ENCODE measurements at places on chromosomes 4 and X.

DNA sequence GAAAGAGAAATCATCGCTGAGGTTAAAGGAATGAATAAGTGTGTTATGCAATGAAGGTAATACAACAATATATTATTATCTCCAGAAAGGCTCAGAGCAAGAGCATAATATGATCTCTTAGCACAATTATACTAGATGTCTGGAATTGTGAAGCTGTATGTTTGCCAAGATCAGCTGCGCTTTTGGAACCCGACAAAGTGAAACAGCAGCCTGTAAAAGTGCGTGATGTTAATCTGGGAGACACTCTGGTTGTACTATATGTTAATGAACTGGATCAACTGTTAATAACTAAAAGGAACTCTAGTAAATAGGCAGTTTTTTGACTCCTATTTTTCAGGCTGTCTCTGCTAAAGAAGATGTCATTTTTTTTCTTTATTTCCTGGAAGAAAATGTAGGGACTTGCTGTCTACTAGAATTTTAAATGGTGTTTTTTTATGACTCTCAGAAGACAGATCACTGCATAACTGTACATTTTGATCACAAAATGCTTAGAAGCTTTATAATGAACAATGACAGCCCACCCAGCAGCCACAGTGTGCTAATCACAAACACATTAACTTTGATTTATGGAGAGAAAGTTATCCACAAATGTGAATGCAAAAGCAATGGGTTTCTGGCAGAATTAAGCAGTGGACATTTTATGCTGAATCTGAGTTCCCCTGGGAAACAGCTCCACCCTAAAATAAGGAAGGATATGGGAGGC is 50.2 kb downstream of the UGT2B28 start:
- no peak for DNase-seq

- DNase-seq: no peak
Measured at GRCh38 chrX:129631849-129632248, 22.9 kb downstream of the APLN start.

DNA sequence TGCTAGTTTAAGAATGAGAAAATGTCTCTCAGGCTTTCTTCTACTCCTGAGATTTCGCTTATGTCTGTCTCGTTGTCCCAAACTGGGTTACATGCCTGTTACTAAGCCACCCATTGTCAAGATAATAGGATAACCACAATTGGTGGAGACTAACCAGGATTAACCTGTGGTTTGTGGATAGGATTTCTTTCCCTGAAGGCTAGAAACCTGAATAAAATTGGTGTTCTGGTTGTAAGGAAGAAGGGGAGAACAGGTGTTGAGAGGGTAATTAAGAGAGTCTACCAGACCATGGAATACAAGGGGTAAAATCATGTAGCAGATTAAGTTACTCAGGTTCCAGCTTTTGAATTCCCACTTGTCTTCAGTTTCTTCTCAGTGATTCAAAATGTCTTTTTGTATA is 225.4 kb downstream of the CPE start:
- no peak for DNase-seq

DNA sequence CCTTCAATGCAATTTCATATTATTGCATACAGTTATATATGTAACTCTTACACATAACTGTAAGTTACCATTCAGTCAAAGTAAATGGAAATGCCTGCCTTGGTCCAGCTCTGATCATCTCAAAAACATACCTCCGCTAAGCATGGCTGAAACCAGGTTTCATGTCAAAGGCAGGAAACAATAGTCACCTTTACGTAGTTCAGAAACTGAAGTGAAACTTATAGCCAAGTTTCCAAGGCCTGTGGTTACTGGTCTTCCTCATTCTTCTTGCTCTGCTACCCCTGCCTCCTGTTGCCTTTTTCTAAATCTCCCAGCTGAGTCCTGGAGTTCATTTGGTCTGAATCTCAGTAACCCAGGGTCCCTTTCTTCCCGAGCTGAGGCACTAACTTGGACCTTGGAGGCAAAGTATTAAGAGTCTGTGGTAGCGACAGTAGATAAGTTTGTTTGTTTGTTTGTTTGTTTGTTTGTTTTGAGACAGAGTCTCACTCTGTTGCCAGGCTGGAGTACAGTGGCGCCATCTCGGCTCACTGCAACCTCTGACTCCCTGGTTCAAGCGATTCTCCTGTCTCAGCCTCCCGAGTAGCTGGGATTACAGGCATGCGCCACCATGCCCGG is 30.8 kb downstream of the DAPP1 start:
- peak; percentile 44 for DNase-seq

DNA sequence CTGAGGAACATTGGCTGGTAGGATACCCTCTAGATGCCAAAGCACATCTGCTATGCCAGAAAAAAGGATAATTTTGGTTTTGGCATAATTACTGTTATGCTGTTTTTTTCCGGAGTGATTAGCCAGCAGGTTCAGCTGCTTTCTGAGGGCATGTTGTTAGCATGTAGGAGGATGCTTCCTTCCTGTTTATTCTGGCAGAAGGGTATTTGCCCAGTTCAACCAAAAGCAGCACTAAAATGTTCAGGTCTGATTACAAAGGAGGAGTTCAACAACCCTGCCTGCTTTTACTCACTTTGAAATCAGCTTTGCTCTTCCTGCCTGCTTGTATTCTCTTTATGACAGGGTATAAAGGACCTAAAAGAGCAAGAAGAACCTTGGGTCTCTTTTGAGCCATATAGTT is 21.9 kb downstream of the ERCC6L start:
- DNase-seq: no peak

DNA sequence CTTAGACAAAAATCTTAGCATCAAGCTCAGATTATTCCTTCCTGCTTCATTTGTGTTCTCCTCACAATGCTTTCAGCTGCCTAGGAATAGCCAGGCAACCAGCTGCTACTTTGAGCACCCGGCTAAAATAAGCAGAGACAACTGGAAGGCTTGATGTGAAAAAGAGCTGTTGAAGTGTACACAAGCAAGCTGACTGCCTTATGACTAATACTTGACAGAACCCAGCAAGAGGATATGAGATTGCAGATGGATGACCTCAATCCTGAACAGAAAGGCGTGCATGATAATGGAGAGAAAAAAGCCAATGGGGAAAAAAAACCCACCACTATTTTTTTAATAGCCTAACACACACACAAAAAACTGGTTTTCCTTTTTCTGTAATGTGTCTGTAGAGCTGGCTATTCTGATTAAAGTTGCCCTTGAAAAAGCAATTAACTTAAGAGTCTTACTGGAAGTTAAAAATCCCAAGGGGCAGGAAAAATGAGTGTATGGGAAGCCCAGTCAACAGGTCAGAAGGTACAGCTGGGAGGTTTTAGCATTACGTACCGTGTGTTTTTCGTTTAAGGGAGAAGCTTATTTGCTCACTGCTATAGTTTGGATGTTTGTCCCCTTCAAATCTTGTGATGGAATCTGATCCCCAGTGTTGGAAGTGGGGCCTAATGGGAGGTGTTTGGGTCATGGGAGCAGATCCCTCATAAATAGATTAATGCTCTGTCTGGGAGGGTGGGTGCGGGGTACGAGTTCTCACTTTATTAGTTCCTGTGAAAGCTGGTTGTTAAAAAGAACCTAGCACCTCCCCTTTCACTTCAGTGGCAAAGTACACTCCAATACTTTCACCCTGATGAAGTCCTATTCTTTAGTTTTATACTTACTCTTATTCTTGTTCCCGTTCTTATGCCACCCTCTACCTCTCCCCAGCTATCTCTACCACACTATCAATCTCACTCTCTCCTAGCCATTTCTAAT is 37.1 kb upstream of the HERC6 start:
- no peak for DNase-seq

DNA sequence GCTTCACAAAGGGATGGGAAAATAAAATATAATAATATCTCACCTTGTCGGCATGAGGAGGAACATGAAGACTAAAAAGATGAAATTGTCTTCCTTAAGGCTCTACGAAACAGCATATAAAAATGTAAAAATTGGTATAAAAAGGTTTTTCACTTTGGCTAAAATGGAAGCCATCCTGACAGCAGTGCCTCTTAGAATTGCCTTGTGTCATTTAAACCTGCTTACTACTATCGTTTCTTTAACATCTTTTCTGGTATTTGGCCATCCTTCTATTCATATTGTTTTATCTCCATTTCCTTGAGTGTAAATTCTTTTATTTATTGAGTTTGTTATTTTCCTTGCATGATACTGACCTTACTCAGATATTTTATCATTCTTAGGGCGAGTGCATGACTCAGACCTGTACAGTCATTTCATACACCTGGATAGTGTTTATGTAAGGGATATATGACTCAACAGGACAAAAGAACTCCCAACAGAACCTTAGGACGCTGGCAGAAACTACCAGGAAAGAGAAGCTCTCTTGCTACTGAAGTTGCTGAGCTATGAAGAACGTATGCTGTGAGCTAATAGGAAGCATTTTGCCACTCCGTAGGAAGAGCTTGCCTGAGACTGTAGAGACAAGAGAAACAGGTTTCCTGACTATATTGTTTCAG is 5.8 kb upstream of the CDKN2AIP start:
- no peak for DNase-seq

DNA sequence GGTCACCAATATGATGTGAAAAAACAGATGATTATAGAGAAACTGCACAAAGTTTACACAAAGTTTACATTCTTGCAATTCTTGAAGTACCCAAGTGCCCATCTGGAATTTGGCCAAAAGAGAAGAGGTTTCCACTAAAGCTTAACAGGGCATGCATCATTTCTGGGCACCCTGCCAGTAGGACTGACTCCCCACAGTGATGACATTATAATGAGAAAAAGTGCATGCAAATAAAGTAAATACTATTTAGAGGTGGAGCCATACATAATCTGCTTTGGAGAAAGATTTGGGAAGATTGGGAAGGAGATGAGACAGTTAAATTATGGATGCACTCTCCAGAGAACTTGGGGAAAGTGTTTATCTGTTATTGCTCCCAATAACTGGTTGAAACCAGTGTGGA is 93.7 kb upstream of the TRPC3 start:
- no peak for DNase-seq

GRCh38 chrX:9566150-9566621 is 101.3 kb downstream of the TBL1X start:
- DNase-seq: no peak

- no peak for DNase-seq
Measured at GRCh38 chrX:133681421-133681820, 266.1 kb upstream of the GPC4 start.

DNA sequence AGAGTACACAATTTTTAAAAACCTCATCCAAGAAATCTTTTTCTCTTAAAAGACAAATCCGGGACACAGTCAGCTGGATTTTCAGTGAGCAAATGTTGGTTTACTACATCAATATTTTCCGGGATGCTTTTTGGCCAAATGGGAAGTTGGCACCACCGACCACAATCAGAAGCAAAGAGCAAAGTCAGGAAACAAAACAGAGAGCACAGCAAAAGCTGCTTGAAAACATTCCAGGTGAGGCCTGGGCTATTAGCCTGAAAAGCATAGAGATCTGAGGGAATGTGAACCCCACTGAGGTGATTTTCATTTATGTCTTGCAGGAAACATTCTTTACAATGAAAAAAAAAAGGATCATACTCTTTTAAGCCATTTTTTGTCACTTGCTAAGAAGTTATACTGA is 33.9 kb downstream of the LRP2BP start:
- DNase-seq: no peak

GRCh38 chr4:89022426-89023128 is 34.4 kb downstream of the FAM13A start:
- DNase-seq: no peak

- DNase-seq: no peak
Measured at GRCh38 chr4:173520921-173521466, 9.0 kb downstream of the HAND2 start.

- DNase-seq: no peak
Measured at GRCh38 chr4:8534129-8534528, 46.1 kb upstream of the GPR78 start.

- DNase-seq: no peak
Measured at GRCh38 chr4:160319221-160319867, 1216.5 kb downstream of the RAPGEF2 start.
